ENCODE measurements at places on chromosomes 1 and 21.
A peak's percentile ranks its signal among the peaks of the same experiment; 100 is the strongest.

- DNase-seq = no peak
These were observed 191.9 kb upstream of the LMO4 start for GRCh38 chr1:87136607-87137341.

- DNase-seq = no peak
These were observed 523.0 kb downstream of the PTPRC start for GRCh38 chr1:199161766-199162303.

DNA sequence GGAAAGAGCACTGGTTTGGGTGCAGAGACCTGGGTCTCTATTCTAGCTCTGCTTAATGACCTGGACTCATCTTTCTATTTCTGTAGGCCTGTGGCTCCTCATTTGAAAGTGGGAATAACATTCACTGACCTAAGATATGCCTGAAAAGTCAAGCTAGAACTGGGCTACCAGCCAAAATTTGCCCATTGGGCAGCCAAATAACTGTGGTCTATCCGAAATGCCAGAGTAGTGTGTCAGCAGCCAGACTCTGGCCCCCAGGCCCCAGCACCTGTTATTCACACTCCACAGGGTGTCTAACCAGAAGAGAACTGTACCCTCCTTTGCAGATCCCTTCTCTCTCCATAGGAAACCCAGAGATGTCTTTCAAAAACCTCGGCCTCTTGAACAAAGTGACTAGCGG, 12.6 kb downstream of the DAB1 start:
- no peak for DNase-seq

- DNase-seq = peak; percentile 91
These were observed at the start of gene EFNA1 for GRCh38 chr1:155127105-155127966. Gene EFNA1 (plus strand): TSS chr1:155127876. CDS start chr1:155127978, 102 bp downstream.

DNA sequence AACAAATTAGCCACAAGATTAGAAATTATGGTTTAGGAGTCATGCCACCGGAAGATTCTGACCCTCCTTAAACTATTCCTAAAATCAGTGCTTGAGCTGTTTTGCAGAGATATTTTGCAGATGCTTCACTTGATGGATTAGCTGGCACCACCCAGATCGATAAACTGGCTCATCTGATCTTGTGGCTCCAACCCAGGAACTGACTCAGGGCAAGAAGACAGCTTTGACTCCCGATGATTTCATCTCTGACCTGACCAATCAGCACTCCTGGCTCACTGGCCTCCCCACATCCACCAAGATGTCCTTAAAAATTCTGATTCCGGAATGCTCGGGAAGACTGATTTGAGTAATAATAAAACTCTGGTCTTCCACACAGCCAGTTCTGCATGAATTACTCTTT, 221.6 kb downstream of the RHOU start:
- DNase-seq = no peak

GRCh38 chr1:205528887-205529825, 24.7 kb downstream of the CDK18 start:
- peak; percentile 84 for DNase-seq

DNA sequence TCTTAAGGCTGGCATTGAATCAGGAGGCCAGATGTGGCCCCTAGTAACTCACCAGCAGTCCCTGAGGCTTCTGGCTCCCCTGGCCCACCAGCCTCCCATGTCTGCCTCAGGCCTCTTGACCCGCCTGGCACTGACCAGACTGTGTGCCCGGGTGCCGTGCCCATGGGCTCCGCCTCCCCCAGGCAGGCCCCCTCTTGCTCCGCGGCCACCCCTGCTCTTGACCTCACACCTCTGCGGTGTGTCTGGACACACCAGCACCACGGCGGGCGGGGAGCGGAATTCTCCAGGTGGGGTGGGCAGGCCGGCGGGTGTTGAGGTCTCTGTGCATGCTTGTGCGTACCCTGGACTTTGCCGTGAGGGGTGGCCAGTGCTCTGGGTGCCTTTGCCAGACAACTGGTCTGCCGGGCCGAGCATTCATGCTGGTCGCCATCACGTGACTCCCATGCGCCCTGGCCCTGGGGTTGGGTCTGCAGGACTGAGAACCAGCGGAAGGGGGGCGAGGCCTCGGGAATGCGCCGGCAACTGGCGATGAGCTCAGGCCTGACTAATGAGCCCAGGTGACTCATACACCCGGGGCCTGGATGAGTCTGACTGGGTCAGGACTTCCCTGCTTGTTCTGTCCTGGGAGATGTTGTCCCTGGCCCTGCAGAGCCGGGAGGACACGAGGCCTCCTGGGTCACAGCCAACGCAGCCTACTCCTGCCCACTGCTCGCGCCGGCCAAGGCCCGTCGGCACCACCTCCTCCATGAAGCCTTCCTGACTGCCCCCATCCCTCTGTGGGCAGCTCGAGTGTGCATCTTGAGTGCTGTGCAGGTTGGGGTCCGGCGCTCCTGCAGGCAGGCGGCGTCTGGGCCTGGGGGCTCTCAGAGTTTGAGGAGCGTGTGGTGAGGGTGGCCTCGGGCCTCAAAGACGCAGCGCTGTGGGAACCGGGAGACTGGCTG, 22.6 kb downstream of the COL18A1 start:
- peak; percentile 78 for DNase-seq

DNA sequence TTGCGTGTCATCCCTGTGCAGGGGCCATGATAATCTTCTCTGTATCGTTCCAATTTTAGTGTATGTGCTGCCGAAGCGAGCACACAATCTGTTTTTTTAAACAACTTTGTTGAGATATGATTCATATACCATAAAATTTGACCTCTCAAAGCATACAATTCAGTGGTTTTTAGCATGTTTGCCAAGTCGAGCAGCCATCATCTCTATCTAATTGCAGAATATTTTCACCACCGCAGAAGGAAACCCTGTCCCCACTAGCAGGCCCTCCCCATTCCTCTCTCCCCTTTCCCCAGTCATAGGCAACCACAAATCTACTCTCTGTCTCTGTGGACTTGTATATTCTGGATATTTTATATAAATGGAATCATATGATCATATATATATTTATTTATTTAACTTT, 78.7 kb upstream of the TINAGL1 start:
- no peak for DNase-seq

DNA sequence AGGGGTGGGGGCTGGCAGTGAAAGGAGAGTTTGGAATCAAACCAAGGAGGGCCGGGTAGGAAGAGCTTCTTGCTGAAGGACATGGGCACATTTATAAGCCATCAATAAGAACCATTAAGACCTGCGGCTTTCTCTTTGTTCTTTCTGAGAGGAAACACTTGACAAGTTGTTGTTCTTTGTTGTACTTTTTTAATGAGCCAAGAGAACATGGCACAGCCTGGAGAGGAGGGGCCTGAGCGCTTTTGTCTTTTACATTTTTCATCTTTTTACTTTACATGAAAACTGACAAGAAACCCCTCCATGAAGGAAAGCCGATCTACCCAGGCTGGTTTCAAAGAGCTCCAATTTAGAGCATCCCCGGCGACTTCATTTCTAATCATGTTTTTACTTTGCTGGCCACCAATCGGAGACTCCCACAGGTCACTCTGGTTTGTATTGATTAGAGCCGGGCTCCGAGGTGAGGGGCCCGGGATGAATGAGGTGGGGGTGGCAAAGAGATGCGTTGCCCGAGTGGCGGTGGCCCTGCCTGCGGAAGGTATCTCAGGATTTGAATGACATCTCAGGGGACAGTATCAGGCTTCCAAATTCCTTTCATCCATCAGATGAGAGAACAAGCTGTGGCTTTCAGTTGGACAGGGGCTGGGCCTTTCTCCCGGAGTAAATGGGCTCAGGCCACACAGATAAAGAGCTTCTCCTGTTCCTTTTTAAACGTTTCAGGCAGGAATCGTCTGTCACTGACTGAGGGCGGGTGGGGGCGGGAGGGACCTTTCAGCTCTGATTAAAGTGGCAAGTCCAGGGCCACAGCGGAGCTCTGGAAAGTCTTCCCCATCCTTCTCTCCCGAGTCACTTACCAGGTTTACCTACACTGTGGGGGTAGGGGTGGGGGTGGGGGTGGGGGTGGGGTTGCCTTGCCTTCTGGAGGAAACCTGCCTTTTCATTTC, 138.8 kb upstream of the ARHGEF16 start:
- no peak for DNase-seq

- DNase-seq = no peak
These were observed 82.8 kb upstream of the RALGPS2 start for GRCh38 chr1:178642282-178642681.

DNA sequence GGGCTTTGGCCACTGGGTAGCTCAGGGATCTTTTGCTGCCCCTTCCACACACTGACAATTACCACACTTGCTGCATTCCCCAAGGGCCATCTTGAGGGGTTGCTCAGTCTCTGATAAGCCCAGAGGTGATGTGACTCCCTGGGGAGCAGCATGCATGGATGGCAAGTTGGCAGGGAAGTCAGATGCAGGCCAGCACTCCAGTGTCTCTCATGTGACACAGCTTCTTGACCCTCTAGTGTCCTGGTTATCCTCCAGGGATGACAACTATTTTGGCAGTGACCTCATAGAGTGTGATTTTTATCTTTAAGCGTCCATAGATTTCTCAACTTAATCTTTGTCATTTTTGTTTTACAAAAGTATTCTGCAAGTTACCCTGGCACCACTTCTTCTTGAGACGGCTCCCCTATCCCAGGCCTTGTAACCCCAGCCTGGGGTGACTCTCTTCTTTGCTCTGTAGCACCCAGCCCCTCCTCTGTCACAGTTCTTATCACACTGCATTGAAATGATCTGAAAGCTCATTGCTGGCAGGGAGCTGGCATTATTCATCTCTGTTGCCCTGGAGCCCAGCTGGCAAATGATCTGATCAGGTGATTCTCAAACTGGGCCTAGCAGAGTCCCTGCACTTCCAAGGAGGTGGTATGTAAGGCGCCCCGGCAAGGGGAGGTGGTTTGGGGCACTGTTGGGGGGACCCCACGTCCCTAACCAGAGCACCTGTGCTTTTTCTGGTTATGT, 72.6 kb downstream of the TENT5C start:
- no peak for DNase-seq

DNA sequence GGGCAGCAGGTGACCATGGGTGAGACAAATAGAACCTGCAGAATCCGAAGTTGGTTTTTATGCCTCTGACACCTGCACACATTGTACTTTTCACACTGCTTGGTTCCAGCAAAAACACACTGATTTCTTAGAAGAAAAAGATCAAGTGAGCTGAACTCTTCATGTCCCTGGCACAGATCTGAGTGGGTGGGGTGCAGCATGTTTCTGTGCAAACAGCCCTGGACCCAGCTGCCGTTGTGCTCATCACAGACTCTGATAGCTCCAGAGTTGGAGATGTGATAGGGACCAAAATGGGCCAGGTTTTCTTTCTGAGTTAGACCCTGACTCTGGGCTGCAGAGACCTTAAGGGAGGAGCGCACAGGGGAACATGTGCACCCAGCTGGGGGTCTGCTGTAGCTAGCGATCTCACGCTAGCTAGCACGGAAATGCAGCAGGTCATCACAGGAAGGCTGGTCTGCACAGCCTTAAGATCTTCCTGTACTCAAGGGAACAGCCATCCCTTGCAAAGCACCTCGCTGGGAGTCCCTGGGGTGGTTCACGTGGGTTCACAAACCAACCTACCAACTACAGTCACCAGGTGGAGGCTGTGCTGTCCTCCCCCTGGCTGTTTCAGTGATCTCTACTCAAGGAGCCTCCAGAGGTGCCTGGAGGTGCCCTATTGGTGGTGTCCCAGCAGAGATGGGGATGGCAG, 291.1 kb downstream of the PTPRU start:
- no peak for DNase-seq

DNA sequence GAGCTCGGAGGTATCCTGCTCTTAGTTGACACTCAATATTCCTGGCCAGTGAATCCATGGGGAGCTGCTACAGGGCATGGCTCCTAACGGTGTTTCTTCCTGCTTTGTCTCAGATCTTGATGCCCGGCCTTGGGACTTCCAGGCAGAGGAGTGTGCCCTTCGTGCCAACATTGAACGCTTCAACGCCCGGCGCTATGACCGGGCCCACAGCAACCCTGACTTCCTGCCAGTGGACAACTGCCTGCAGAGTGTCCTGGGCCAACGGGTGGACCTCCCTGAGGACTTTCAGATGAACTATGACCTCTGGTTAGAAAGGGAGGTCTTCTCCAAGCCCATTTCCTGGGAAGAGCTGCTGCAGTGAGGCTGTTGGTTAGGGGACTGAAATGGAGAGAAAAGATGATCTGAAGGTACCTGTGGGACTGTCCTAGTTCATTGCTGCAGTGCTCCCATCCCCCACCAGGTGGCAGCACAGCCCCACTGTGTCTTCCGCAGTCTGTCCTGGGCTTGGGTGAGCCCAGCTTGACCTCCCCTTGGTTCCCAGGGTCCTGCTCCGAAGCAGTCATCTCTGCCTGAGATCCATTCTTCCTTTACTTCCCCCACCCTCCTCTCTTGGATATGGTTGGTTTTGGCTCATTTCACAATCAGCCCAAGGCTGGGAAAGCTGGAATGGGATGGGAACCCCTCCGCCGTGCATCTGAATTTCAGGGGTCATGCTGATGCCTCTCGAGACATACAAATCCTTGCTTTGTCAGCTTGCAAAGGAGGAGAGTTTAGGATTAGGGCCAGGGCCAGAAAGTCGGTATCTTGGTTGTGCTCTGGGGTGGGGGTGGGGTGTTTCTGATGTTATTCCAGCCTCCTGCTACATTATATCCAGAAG, 16.7 kb downstream of the ALX3 start:
- DNase-seq = peak; percentile 49

All from left lung (tissue), 14 donors.